ENCODE measurements at places on chromosomes 11 and 22. TPM values are rescaled to one million over a fixed set of nuclear protein-coding genes. Genes with fewer than 3 reads are reported as not detected.

DNA sequence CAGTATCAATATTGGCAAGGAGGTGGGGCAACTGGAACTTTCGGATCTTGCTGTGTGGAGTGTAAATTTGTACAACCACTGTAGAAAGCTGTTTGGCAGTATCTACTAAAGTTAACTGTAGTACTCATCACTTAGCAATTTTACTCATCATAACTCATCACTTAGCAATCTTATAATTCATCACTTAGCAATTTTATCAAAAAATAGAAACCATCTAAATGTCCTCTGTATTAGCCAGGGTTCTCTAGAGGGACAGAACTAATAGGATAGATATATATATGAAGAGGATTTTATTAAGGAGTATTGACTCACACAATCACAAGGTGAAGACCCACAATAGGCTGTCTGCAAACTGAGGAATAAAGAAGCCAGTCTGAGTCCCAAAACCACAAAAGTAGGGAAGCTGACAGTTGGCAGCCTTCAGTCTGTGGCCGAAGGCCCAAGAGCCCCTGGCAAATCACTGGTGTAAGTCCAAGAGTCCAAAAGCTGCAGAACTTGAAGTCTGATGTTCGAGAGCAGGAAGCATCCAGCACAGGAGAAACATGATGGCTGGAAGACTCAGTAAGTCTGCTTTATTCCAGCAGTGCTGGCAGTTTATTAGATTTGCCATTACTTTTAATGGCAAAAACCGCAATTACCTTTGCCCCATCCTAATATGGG lies 92.9 kb upstream of the USP47 start:
- peaks cover 5% of the 10 kb centered on the region for H3K4me1 ChIP-seq
- no peak overlapping the region for H3K4me3 ChIP-seq
- H3K27ac ChIP-seq: no peak overlapping the region
- peaks cover 2% of the 10 kb centered on the region for H3K27me3 ChIP-seq
- peak; percentile 20 for DNase-seq
- H3K36me3 ChIP-seq: no peaks in the 10 kb centered on the region

DNA sequence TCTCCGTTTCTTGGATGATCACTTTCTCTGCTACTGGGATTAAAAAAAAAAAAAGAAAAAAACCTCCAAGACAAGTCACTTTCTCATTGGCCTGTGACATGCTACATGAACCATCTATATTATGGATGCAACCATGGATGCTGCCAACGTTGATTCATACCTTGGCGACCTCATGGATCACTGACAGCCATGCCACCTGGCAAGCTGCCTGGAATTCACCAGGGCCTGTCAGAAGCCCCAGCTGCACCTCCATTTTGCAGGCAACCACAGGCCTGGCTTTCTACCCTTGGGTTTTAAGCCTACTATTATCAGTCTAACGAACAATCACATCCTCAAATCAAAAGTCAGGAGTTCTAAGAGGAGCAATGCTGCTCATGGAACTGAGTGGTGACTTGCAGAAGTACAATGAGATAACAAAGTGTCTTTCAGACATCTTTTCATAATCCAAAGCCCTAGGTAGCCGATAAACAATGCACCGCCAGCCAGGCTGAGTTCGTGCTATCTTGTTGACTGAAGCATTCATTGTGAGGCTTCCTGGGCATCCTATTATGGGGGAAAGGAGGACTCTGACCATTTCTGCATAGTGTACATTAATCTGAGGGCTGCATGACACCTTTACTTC lies 48.0 kb upstream of the CADM1 start:
- H3K27me3 ChIP-seq: no peaks in the 10 kb centered on the region
- no peaks in the 10 kb centered on the region for H3K36me3 ChIP-seq
- no peak for DNase-seq
- no peak overlapping the region for H3K27ac ChIP-seq
- H3K4me1 ChIP-seq: no peaks in the 10 kb centered on the region

INS gene
- total RNA-seq: not detected

GRCh38 chr11:26086028-26086427 lies 245.9 kb upstream of the ANO3 start:
- no peaks in the 10 kb centered on the region for H3K36me3 ChIP-seq
- no peak overlapping the region for H3K27ac ChIP-seq
- H3K4me3 ChIP-seq: no peak overlapping the region
- no peaks in the 10 kb centered on the region for H3K4me1 ChIP-seq
- DNase-seq: no peak
- H3K27me3 ChIP-seq: no peaks in the 10 kb centered on the region

SDF2L1 gene
- 14.6 TPM for total RNA-seq

GRCh38 chr11:2673871-2674471 lies 25.8 kb downstream of the KCNQ1OT1 start:
- no peak overlapping the region for H3K27ac ChIP-seq
- H3K27me3 ChIP-seq: no peaks in the 10 kb centered on the region
- DNase-seq: peak; percentile 32
- H3K36me3 ChIP-seq: no peaks in the 10 kb centered on the region

GRCh38 chr22:50157709-50158375 lies 12.7 kb upstream of the PANX2 start:
- no peaks in the 10 kb centered on the region for H3K27me3 ChIP-seq
- H3K36me3 ChIP-seq: no peaks in the 10 kb centered on the region

DNA sequence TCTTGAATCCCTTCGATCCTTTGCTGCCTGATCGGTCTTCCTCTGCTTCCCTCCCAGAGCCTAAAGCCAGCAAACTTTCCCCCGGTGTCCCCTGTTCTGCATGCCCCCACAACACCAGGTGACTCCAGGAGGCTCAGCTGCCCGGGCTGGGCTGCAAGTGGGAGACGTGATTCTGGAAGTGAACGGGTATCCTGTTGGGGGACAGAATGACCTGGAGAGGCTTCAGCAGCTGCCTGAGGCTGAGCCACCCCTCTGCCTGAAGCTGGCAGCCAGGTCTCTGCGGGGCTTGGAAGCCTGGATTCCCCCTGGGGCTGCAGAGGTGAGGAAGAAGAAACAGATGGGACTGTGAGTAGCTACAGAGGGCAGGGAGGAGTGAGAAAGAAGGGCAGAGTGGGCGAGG lies 3.6 kb downstream of the NHERF4 start:
- H3K36me3 ChIP-seq: no peaks in the 10 kb centered on the region
- no peak overlapping the region for H3K4me3 ChIP-seq
- no peak overlapping the region for H3K27ac ChIP-seq
- no peak for DNase-seq
- peaks cover 16% of the 10 kb centered on the region for H3K27me3 ChIP-seq

DNA sequence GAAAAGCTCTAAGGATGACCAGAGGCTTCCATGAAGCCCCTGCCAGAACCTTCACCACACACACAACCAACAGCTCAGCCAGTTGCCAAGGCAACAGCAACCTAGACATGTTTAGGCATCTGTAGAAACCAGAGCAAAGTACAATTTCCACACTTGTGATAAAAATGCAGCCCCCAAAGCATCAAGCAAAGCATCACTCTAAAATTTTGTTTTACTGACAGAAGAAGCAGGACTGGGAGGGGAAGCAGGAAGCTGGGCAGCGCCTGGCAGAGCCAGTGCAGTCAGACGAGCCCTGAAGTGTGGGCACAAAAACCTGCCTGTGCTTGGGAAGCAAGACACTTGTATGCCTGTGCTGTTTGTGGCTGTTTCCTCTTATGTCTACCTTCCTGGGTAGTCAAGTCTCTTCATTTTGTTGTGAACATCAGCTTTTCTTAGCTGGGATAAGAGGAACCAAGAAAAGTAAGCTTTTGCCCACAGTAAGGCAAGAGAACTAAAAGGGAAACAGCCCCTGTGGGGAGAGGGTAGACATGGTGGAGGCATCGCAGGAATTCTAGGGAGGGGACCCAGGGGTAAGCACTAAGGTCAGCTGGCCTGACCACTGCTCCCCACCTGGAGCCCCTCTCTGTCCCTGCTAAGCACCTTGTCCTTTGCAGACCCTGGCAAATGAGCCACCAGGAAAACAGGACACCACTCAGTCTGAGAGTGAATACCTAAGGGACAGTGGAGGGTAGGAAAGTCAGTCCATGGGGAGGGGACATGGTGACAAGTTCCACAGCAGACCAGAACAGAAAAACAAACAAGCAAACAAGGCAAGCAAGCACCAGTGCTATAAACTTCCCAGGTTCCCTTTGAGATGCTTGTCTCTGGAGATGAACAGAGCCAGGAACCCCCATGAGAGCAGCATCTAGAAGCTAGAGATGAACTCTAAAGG lies 13.4 kb downstream of the PACSIN2 start:
- no peaks in the 10 kb centered on the region for H3K36me3 ChIP-seq
- no peaks in the 10 kb centered on the region for H3K27me3 ChIP-seq
- no peak overlapping the region for H3K4me3 ChIP-seq

- H3K27me3 ChIP-seq: no peaks in the 10 kb centered on the region
- DNase-seq: peak; percentile 98
- peaks cover 10% of the 10 kb centered on the region for H3K4me1 ChIP-seq
- H3K27ac ChIP-seq: peak overlapping the region; percentile 85
- no peaks in the 10 kb centered on the region for H3K36me3 ChIP-seq
Measured at GRCh38 chr11:16791191-16791961, 52.9 kb downstream of the C11orf58 start.

SLC6A5 gene
- not detected for total RNA-seq

DNA sequence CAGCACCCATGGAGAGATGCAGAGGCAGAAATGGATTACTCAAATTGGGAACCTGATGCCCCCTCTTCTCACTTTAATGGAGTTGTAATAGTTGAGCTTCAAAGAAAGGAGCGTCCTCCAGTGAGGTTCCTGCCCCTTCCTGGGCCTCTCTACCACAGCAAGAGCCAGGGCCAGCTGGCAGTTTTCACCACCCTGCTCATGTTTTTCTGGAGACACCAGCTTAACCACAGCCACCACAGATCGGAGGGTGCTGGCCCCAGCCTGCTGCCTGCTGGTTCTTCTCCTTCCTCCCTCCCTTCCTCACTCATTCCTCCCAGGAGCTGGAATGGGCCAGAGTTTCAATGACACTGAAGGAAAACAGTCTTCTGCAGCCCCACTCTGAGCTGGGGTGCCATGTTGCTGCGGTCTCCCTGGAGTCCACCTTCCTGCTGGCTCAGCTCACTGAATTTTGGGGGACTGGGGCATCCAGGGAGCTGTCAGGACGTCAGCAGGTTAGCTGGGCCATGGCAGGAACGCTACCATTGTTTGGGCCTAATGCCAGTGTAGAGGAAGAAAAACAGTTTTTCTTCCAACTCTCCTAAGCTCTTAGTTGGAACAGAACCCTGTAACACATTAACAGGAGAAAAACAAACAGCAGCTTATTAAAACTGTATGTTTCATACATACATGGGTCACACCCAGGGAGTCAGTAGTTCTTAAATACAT lies 57.7 kb downstream of the TRAF6 start:
- peaks cover 19% of the 10 kb centered on the region for H3K4me1 ChIP-seq
- H3K27ac ChIP-seq: no peak overlapping the region
- DNase-seq: peak; percentile 76
- H3K27me3 ChIP-seq: no peaks in the 10 kb centered on the region
- H3K4me3 ChIP-seq: no peak overlapping the region
- no peaks in the 10 kb centered on the region for H3K36me3 ChIP-seq

GRCh38 chr11:72333661-72334060 lies 89.7 kb upstream of the PHOX2A start:
- no peak overlapping the region for H3K4me3 ChIP-seq
- H3K27ac ChIP-seq: no peak overlapping the region
- peak; percentile 10 for DNase-seq
- H3K4me1 ChIP-seq: no peaks in the 10 kb centered on the region
- no peaks in the 10 kb centered on the region for H3K27me3 ChIP-seq

RAG1 gene
- total RNA-seq: 0.99 TPM

GRCh38 chr22:42272431-42272999 lies 2.1 kb upstream of the TCF20 start:
- no peak overlapping the region for H3K4me3 ChIP-seq
- H3K27ac ChIP-seq: no peak overlapping the region
- H3K4me1 ChIP-seq: peaks cover 4% of the 10 kb centered on the region
- H3K36me3 ChIP-seq: no peaks in the 10 kb centered on the region
- DNase-seq: no peak

GRCh38 chr11:73263640-73264039 lies 8.5 kb upstream of the P2RY6 start:
- H3K4me1 ChIP-seq: no peaks in the 10 kb centered on the region
- H3K4me3 ChIP-seq: no peak overlapping the region
- no peaks in the 10 kb centered on the region for H3K36me3 ChIP-seq
- no peak overlapping the region for H3K27ac ChIP-seq
- H3K27me3 ChIP-seq: peaks cover 16% of the 10 kb centered on the region

DNA sequence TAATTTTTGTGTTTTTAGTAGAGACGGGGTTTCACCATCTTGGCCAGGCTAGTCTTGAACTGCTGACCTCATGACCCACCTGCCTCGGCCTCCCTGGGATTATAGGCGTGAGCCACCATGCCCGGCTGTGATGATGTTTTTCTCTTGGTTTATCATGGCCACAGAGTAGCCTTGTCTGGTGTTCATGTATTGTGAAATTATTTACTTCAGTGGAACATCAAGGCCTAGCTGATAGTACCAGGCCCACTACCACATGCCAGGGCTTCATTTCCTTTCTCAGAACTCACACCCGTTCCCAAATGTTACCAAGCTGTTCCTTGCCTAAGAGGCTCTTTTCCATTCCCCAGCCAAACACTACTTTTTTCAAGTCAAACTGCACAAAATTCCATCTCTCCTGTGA lies 6.1 kb upstream of the DDB2 start:
- H3K27me3 ChIP-seq: no peaks in the 10 kb centered on the region
- no peak overlapping the region for H3K27ac ChIP-seq
- no peaks in the 10 kb centered on the region for H3K36me3 ChIP-seq
- no peak for DNase-seq
- H3K4me3 ChIP-seq: no peak overlapping the region

GRCh38 chr11:17790453-17790852 lies 55.9 kb downstream of the KCNC1 start:
- H3K4me1 ChIP-seq: peaks cover 7% of the 10 kb centered on the region
- peak; percentile 68 for DNase-seq
- H3K27ac ChIP-seq: no peak overlapping the region
- no peaks in the 10 kb centered on the region for H3K27me3 ChIP-seq
- H3K36me3 ChIP-seq: no peaks in the 10 kb centered on the region
- no peak overlapping the region for H3K4me3 ChIP-seq

DNA sequence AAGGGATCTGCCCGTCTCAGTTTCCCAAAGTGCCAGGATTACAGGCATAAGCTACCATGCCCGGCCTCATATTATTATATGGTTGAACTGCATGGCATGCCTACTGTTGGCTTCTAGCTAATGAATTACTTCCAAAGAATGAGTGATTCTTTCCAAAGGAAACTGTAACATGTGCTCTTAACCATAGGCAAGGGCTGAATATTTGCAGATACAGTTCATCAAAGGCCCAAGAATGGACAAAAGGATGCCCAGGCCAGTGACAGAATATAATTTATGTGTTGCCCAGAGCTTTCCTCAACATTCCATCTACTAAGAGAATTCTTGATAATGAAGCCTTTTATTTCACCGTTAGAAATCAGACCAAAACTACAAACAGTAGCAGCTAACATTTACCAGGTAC lies 27.0 kb upstream of the CCDC89 start:
- peak; percentile 52 for DNase-seq
- no peak overlapping the region for H3K27ac ChIP-seq
- H3K4me3 ChIP-seq: no peak overlapping the region
- peaks cover 6% of the 10 kb centered on the region for H3K4me1 ChIP-seq
- no peaks in the 10 kb centered on the region for H3K27me3 ChIP-seq

Data from fibroblast of lung (primary cell).